H7 (cell line): ENCODE measurements at places on chromosomes 16 and 17.

DNA sequence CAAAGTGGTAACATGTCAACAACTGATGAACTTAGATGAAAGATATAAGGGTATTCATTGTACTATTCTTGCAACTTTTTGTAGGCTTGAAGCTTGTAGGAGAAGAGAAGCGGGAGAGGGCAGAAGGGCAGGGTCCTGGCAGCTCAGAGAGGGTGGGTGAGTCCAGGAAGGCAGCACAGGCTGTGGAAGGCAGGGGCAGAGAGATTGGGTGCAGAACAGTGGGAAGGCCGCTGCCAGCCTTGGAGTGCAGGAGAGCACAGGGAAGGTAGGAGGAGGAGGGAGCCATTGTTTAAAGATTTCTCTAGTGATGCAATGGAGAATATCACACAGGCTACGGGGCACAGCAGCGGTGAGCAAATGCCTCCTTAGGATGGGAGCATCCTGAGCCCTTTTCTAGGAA, 104.3 kb downstream of the N4BP1 start:
- no peak for DNase-seq

DNA sequence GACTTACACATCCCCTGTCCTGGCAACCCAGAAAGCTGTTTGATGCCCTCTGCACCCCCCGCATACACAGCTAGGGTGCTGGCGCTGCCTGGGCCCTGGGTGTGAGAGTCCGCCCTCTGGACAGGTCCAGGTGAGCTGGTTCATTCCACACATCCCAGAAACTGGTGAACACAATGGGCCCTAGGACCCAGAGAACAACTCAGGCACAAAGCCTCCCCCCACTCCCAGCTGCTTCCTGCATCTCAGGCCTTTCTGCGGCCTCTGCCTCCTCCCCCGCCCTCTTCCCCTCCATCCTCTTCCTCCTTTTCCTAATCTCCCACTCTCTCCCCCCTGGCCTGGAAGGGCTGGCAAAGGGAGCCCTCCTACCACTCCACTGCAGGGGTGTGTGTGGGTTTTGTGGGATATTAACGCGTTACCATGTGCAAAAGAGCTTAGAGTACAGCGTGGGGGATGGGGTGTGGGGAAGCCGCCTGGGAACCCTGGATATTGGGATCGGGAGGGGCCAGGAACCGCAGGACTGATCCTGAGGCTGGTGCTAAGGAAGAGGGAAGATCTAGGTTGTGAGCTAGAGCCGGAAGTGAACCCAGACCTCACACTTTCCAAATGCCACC, 1.6 kb upstream of the PPP1R9B start:
- peak; percentile 93 for DNase-seq

DNA sequence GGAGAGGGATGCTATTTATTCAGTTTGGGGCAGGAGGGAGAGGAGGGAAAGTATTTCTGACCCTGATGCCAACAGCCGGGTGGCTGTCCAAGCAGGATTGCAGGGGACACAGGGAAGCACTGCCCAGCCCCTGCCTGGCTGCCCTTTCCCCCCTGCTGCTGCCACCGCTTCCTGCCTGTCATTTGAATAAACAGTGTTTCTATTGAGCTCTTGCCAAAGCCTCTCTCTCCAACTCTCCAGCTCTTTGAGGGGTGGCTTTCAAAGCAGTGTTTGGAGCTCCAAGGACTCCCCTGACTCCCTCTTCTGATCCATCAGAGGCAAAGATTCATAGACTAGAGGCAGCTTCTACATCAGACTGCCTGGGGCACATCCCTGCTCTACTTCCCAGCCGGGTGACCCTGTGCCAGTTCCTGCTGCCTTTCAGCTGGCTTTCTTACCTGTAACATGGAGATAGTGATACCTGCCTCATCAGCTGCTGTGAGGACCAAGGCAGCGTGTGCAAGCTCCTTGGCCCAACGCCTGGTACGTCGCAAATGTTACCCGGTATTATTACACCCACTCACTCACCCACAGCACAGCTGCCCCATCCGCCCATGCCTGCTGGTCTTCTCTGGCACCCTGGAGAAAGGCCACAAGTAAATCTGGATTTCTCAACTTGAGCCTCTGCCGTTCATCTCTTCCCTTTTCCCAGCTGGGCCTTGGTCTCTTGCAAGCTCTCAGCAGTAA, 9.5 kb downstream of the PROCA1 start:
- DNase-seq = peak; percentile 35

GRCh38 chr17:75008373-75008772, 4.1 kb upstream of the MRPL58 start:
- DNase-seq = no peak

- DNase-seq = no peak
Measured at GRCh38 chr16:85868495-85868894, 30.5 kb upstream of the IRF8 start.

- DNase-seq = peak; percentile 70
Measured at GRCh38 chr17:57892820-57893595, 43.2 kb upstream of the MRPS23 start.

- no peak for DNase-seq
Measured at GRCh38 chr17:187130-187529, 5.7 kb upstream of the DOC2B start.

GRCh38 chr17:60036796-60037677, 41.7 kb downstream of the HEATR6 start:
- peak; percentile 81 for DNase-seq

DNA sequence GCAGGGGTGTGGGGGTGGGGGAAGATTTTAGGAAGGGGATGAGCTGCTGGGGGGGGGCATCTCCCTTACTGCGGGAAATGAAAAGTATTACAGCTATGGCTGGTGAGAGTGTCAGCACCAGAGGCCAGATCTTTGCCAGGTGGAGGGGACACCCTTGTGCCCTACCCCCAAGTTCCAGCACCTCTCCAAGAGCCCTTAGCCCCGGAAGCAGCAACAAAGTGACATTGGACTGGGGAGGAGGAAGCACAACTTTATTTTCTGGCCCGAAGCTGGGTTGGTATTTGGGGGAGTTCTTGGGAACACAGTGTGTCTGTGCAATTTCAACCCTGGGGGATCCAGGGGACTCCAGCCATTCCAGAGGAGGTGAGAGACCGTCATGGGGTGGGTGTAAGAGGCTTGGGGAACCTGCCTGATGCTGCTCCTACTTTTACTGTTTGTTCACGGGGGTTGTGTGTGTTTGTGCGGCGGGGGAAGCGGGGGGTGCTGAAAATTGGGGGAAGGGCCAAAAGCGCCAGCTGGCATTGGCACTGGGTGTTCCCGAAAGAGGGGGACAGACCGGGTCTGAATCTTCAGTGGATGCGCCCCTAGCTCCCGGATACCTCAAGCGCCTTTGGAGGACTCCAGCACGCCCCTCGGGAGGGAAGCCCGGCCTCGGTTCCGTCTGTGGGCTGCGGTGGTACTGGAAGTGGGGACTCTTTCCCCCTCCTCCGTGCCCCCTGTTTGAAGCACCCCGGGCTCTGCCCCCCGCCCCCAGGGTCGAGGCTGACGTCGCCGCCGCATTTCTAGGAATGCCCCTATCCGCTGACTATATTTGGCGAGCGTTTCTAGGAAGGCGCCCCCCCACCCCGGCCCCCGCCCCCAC, 230.3 kb downstream of the MRTFB start:
- peak; percentile 61 for DNase-seq

- DNase-seq = no peak
Measured at GRCh38 chr16:4433914-4434787, 8.5 kb downstream of the DNAJA3 start.

DNA sequence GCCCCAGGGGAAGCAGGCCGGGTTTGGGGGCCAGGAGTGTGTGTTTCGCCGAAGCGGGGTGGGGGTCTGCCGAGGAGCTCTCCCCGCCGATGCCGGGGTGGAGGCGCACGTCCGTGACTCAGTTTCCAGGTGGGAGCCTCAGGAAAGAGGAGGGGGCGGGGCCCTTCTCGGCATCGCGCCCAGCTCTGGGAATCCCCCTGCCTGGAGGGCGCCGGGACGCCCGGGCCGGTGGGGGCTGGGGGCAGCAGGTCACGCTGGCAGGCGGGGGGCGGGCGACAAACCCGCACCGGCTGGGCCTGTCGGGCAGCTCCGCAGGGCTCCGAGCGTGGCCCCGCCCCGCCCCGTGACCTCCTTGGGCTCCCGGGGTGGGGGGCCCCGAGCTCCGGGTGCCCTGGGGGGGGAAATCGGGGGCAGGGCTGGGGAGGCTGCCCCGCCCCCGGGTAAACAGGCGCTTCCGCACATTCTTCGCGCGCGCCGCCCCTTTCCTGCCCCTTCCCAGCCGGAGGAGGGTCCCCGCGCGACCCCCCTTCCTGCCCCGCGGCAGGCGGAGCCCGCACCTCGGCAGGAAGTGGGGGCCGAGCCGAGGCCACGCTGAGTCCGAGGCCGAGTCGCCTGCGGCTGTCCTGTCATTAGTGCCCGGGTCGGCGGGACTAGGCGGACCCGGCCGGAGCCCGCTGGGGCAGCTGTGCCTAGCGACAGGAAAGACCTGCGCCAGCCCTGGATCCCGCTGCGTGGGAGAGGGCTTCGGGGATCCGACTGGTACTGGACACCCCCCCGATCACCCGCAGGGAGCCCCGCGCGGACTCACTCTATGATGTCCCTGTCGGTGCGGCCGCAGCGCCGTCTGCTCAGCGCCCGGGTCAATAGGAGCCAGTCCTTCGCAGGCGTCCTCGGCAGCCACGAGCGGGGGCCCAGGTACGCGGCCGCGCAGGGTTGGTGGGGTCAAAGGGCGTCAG, 9.3 kb downstream of the RIPOR1 start:
- peak; percentile 90 for DNase-seq

DNA sequence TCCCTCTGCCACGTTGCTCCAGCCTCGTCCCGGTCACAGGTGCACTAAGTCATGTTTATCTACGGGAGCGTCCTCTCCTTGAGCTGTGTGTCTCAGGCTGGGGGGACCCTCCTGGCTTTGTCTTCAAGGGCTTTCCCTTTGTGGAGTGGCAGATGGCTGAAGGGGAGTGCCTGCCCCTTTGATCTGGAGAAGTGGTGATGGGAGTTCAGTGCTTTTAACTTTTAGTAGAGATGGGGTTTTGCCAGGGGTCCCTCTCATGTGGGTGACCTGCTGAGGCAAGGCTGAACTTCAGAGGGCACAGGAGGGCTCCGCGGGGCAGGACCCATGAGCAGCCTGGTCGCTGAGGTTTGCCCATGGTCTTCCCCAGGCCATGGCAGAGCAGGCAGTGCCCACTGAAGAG, 73.1 kb upstream of the CDC42EP4 start:
- no peak for DNase-seq

DNA sequence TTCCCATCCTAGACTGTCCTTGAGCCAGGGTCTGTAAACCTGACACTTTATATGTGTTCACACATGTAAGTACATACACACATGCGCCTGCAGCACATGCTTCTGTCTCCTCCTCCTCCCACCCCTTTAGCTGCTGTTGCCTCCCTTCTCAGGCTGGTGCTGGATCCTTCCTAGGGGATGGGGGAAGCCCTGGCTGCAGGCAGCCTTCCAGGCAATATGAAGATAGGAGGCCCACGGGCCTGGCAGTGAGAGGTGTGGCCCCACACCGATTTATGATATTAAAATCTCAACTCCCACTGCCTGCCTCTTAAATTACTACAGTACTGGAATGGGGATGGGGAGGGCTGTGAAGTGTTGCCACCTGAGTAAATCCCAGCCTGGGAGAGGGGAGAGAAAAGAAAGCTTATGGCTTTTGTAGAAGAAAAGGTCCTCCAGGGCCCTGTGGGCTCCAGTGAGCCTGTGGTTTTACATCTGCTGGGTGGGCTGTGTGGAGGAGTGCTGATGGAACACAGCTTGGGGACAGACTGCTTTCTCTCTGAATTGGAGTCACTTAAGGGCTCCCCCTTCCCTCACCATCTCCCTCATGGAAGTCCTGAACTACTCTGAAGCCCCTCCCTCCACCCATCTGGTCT, 990 bp upstream of the WNK4 start:
- DNase-seq = no peak

DNA sequence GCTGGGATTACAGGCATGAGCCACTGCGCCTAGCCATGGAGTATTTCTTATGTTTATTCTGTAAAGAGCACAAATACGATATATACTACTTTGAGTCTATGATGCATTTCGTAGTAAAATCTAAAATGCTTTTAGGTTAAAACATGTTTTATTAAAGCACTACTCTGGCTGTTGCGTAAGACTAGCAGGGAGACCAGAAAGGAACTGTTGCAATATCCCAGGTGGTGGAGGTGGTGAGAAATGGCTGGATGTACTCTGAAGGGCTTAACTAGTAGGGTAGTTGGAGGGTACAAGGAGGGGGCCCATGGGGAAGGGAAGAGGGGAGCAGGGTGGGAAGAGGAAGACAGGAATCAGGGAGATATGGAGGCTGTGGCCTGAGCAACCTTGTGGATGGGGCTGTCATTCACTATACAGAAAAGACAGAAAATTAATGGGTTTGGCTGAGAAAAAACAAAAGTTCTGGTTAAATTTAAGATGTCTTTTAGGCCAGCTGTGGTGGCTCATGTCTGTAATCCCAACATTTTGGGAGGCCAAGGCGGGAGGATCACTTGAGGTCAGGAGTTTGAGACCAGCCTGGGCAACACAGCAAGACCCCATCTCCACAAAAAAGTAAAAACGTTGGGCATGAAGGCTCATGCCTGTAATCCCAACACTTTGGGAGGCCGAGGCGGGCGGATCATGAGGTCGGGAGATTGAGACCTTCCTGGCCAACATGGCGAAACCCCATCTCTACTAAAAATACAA, 35.8 kb downstream of the ST3GAL2 start:
- DNase-seq = no peak

DNA sequence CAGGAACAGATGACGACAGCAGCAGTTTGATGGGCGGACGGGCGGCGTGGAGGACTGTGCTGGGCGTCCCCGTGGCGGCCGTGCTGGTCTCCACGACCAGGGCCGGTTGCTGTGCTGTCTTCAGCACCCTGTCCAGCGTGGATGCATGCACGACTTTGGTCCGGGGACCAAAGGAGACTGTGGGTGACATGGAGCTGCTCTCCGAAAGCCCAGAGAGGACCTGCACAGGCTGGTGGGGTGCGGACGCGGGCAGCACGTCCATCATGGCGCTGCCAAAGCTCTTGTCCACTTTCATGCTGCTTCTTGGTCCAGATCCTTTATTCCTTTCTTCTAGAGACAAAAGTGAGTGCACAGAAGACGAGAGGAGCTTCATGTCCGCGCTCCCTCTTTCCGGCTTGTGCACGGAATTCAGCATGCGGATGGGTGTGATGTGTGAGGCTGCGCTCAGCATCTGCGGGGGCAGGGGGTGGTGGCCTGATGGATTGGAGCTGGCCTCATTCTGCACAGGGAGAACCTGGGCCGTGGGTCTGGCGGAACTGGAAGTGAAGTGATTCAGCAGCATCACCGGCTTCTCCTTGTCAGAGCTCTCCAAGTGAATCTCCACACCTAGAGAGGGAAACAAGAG, 20.3 kb downstream of the MAP1LC3B start:
- DNase-seq = no peak
